Neural progenitor cell (in vitro differentiated cells): ENCODE measurements at places on chromosomes 7 and 10.

- DNase-seq = no peak
These were observed 28.7 kb upstream of the USP6NL start for GRCh38 chr10:11639849-11640764.

GRCh38 chr7:131124001-131124629, 203.6 kb upstream of the MKLN1 start:
- DNase-seq = no peak

DNA sequence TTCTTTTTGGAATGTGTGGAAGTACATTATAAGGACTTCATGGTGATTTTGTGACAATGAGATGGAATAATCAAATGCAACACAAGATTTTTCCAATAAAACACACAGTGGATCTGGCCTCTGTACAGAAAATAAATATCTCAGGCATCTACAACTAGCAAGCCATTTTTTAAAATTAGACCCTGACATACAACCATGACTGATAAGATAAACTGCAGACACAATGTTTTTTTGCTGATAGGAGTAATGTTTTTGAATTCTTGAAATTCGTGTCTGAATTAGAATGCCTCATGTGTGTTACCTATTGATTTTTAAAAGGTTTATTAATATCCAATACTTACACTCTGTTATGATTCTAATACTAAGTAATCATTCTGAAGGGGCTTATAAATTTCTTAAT, 328.1 kb downstream of the HGF start:
- DNase-seq = no peak

GRCh38 chr7:86485827-86486226, 157.9 kb upstream of the GRM3 start:
- DNase-seq = peak; percentile 28
